ENCODE measurements at places on chromosomes 12 and 14.

- DNase-seq: no peak
Observed at GRCh38 chr12:66549050-66549389, 129.9 kb downstream of the GRIP1 start.

GRCh38 chr14:54570631-54571415 lies 3.9 kb downstream of the SAMD4A start:
- DNase-seq: no peak

DNA sequence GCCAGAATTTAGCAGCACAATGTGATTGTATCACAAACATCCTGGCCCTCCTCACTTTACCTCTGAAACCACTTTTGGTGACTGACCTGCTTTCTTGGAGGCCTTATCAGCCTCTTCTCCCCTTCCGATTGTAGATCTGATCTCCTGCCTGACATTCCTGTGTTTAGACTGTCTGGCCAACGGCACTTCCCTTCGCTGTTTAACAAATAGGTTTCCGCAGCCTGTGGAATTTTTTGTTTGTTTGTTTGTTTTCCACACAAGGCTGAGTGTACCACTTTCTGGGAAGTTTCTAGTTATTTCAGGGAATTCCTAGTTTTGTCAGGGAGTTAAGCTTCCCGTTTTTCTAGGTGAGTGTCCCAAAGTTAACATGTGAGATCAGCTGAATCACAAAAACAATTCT lies 65.9 kb upstream of the CDKN3 start:
- no peak for DNase-seq

DNA sequence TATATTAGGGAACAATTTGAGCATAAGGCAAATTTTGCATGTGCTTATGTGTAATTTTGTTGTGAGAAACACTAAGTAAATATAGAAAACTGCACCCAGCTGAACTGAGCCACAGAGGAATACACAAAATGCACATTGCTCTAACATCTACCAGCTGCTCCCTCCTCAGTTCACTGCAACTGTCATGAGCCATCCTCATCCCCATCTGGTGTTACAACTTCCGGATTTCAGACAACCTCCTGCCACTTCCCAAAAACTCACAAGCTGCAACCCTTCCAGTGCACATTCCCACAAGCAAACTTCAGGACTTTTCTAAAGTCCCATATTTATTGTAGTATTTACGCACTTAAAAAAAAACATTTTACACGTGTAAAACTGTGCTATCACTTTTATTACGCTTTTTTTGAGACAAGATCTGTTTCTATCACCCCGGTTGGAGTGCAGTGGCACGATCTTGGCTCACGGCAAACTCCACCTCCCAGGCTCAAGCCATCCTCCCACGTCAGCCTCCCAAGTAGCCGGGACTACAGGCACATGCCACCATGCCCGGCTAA lies 169.1 kb upstream of the TBX3 start:
- no peak for DNase-seq

DNA sequence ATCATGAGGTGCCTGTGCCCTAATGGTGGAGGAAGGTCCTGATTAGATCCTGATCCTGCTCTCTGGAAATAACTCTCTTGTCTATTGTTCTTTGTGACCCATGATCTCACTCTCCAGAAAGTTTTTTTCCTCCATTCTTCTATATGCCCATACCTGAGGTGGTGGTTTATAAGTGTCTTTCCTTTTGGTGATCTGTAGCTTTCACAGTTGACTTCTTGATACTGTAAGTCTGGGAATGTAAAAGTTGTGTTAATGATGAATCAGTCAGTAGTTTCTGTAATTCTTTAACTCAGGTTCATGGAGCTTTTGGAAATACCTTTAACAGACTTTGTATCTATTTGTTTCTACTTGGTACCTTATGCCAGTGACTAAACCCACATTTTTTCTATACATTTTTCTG lies 444.0 kb upstream of the FLRT2 start:
- no peak for DNase-seq

GRCh38 chr12:63777340-63777739 lies 2.4 kb upstream of the RXYLT1 start:
- no peak for DNase-seq

GRCh38 chr12:56154246-56154771 lies 1.9 kb downstream of the MYL6B start:
- no peak for DNase-seq

DNA sequence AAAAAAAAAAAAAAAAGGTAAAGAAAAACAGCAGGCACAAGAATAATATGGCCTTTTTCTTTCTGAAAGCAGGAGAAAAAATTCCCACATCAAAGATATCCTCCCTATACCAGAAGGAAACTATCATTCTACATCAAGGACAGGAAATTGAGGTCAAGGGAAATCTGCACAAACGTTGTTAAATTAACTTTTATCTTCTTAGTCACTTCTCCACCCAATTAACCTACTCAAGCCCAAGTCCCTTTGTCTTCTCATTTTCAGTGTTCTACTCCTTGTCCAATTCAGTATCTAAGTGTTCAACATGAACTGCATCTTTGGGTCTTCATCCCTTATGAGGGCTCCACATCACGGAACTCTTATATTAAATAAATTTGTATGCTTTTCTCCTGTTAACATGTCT lies 15.7 kb downstream of the NDUFA12 start:
- DNase-seq: no peak

- no peak for DNase-seq
Observed at GRCh38 chr12:109347589-109347988, at the start of gene MYO1H. TSS of gene MYO1H (plus strand) at chr12:109347900. CDS start at chr12:109347961, 61 bp downstream.

- no peak for DNase-seq
Observed at GRCh38 chr12:88805286-88805685, 225.0 kb upstream of the KITLG start.

DNA sequence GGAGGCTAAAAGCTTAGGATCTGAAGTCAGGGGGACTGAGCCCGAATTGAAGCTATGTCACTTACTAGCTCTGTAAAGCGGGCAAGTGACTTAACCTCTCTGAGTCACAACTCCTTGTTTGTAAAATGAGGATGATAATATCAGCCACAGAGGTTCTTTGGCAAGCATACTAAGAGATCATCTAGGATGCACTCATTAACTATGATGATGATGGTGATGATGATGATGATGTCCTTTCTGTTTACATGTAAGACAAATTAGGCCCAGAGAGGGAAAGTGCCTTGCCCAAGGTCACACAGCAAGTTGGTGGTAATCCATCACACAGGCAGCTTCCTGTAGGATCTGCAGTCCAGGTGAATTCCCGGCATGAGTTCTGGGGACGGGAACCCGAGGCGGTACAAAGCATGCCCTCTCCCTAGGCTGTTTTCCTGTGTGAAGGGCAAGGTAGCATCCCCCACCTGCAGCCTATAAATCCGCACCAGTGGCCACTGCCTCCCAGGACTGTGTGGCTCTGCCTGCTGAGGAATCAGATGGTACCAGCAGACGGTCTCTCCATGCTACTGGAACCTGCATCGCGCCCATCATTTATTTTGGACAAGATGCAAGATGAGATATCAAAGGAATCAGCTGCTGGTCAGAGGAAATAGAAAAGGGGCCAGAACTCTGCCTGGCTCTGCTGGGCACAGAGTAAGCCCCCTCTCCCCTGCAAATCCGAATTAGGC lies 55.2 kb downstream of the MAP1LC3B2 start:
- DNase-seq: no peak

GRCh38 chr12:69007101-69007854 lies 74.3 kb upstream of the CPM start:
- no peak for DNase-seq

- no peak for DNase-seq
Observed at GRCh38 chr12:24979976-24980730, 31.3 kb upstream of the BCAT1 start.

DNA sequence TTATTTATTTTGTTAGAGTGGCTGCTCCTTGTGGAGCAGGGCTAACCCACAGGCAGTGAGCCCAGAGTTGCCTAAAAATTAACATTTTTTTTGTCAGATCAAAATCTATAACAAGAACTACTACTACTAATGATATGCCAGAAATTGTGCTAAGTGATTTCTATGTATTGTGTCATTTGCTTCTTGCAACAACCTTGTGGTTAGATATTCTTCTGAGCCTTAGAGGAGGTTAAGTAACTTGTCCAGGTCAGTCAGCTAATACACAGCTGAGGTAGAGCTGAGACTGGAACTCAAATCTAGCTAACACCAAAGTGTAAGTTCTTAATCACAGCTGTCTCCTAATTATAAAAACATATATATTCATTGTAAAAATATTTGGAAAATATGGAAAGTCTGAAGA lies 29.8 kb downstream of the CFL2 start:
- DNase-seq: no peak

DNA sequence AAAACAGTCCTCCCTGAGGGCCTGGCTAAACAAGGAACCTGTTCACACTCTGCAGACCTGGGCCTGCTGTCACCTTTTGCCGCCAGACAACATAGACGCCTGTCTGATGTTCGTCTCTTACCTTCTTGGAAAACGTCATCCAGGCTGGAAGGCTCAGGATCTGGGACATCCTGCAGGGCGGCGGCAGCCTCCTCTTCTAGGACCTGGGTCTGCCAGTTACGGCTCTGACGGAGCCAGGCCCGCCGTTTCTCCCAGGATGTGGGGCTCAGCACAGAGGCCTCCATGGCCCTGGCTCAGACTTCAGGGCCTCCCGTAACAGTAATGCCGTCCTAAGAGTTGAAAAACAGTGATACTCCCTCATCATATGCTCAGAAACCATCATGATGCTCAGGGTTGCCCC lies 10.3 kb downstream of the TESPA1 start:
- DNase-seq: no peak

DNA sequence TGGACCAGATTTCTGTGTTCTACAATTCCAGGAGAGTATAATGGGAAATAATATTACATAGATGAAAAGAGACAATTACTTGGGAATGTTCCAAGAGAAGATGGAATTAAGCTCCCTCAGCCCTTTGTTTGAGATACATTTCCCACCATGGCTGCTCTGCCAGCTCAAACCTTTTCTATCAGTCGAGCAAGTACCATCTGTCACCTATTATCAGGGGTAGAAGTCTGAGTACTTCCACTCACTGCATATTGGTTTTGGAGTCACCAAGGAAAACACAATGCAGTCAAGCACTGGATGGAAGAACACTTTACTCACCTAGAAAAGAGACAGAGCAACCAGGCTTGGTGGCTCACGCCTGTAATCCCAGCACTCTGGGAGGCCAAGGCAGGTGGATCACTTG lies 270.4 kb upstream of the FAR2 start:
- DNase-seq: no peak

GRCh38 chr12:16607906-16608775 lies 2.2 kb upstream of the LMO3 start:
- no peak for DNase-seq

DNA sequence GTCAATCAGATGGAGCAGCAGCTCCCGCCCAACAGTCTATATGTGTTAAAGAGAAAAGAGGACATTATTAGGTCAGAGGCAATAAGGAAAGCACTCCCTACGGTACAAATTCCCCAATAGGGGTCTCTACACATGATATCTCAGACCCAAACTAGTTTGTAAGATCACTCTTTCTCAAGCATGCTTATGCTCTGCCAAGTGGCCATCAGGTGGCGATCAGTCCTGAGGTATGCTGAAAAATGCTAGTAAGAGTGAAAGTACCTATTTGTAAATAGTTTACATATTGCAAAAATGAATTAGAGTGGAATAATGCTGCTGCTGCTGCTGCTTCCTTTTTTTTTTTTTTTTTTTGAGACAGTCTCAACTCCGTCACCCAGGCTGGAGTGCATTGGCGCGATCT lies 61.0 kb downstream of the CPM start:
- no peak for DNase-seq

GRCh38 chr14:61488417-61489401 lies 167.3 kb downstream of the PRKCH start:
- DNase-seq: no peak

DNA sequence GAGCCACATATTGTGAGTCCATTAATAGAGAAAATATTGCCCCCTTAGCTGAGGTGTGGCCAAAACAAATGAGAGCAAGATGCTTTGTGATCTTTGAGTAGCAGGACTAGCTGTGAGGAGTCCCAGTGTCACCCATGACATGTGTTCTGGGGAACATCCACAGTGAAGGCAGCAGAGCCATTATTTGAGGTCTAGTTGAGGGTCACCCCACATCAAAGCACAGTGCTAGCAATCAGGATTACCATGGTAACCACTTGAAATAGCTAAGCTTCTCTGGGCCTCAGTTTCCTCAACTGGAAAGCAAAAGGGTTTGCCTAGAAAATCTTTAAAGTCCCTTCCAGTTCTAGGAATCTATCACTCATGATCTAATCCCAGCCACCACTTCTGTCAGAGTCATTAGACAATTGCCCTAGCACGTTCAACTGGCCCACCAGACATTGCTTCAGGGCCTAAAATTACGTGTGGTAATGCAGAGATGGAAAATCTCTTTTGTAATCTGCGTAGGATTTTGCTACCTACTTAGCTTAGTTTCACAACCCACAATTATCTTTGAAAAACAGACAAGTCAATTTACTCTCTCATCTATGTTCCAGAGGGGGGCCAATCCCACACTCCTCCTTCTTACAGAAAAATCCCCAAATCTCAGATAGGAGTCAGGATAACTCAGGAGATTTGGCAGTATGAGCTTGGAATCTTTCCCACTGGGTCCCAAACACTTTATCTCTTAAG lies 251.2 kb upstream of the EGLN3 start:
- no peak for DNase-seq

DNA sequence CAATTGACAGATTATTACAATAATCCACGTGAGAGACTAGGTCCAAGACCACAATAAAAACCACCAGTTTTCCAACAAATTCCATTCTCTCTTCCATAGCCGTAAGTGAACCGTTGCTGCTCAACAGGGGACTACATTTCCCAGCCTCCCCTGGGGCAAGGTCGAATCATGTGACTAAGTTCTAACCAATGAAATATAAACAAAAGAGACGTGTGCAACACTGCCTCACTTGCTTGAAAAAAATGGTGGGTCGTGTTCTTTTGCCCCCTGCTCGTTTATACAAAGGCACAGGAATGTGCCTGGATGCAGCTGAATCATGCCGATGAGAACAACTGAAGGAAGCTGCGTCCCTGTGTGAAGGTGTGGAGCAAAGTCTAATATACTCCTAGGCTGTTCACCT lies 51.1 kb downstream of the HSPB8 start:
- DNase-seq: no peak

DNA sequence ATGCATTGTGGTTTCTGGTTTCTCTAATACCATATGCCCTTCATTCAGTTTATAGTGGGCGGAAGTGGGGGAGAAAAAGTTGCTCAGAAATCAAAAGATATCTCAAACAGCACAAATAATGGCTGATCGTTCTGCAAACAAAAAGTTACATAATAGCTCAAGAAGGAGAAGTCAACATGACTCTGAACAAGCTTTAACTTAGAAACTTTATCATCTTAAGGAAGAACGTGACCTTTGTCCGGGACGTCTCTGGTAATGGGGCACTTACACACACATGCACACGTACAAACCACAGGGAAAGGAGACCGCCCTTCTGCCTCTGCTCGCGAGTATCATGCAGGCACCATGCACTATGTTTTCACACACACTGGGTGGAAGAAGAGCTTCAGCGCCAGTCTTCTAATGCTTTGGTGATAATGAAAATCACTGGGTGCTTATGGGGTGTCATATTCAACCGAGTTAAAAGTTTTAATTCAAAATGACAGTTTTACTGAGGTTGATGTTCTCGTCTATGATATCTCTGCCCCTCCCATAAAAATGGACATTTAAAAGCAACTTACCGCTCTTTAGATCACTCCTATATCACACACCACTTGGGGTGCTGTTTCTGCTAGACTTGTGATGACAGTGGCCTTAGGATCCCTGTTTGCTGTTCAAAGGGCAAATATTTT lies 4.7 kb downstream of the FOS start:
- no peak for DNase-seq

Measured in activated CD4-positive, alpha-beta T cell treated with anti-CD3 and anti-CD28 coated beads, Interleukin-2, amount 10 ng/mL, durations not matched to agents 7 days and 5 days (primary cell).